ENCODE measurements at places on chromosomes 1 and 21. TPM values are rescaled to one million over a fixed set of nuclear protein-coding genes. Genes with fewer than 3 reads are reported as not detected.

Gene C1QB
- total RNA-seq: not detected

GRCh38 chr21:23541571-23541970 is 2065.7 kb downstream of the MRPL39 start:
- H3K4me1 ChIP-seq: no peaks in the 10 kb centered on the region
- no peaks in the 10 kb centered on the region for H3K36me3 ChIP-seq
- no peak overlapping the region for H3K27ac ChIP-seq
- no peak for DNase-seq

DNA sequence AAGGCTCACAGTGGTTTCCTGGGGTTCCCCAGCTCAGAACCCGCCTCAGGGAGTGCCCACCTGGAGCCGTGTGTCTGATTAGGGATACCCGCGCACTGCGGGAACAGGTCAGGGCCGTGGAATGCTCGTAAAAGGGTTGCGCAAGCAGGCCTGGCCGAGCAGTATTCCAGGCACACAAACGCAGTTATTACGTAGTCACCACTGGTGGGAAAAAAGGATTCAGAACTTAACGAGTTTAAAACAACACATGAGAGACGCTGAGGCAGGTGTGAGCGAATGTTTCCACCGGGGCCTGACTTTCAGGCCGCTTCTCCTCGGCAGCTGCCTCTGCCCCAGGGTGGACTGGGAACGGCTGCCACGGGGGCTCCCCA is 18.2 kb downstream of the PLCH2 start:
- H3K4me3 ChIP-seq: no peak overlapping the region
- H3K27me3 ChIP-seq: no peaks in the 10 kb centered on the region
- no peak for DNase-seq

GRCh38 chr1:47388030-47388890 is 27.8 kb upstream of the FOXE3 start:
- H3K27ac ChIP-seq: no peak overlapping the region
- no peak overlapping the region for H3K4me3 ChIP-seq
- peaks cover 3% of the 10 kb centered on the region for H3K36me3 ChIP-seq

- H3K4me1 ChIP-seq: peaks cover 20% of the 10 kb centered on the region
- DNase-seq: no peak
- peaks cover 3% of the 10 kb centered on the region for H3K36me3 ChIP-seq
- H3K27me3 ChIP-seq: no peaks in the 10 kb centered on the region
These were observed 3.7 kb downstream of the RNF19B start for GRCh38 chr1:32960819-32961355.

Gene FAM78B
- 0.11 TPM for total RNA-seq

Gene CD5L
- total RNA-seq: not detected

DNA sequence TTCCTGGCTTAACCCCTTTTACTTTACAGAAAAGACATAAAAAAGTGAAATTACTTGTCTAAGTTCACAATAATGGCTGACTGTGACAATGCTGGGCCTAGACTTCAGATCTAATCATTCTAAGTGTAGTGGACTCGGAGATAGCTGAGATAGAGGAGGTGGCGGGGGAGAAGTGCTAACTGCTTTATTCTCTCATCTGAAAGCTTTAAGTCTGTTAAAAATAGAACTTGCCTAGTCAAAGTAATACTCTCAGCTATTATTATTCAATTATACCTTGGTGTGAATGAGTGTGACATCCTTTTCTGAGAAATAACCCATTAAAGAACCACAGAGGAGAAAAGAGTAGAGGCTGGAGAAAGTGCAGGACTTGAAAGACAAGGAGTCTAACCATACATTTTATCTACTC is 96.1 kb upstream of the OLIG2 start:
- no peaks in the 10 kb centered on the region for H3K4me1 ChIP-seq
- H3K4me3 ChIP-seq: no peak overlapping the region
- H3K27me3 ChIP-seq: peaks cover 9% of the 10 kb centered on the region
- no peak for DNase-seq
- no peaks in the 10 kb centered on the region for H3K36me3 ChIP-seq
- no peak overlapping the region for H3K27ac ChIP-seq

DNA sequence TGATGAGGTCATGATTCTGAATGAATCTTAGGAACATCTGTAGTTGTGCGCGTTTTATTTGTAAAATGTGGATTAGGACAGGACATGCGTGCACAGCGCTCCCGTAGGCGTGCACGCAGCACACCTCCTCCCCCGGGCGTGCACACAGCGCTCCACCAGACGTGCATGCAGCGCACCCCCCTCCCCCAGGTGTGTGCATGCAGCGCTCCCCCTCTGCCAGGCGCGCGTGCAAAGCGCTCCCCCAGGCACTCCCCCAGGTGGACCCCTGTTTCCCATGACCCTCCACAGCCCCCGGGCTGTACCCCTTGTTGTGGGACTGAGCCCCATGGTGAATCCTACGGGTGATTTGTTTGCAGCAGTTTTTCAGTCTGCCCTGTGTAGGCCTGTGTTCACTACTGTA is 61.6 kb downstream of the S100B start:
- H3K36me3 ChIP-seq: peaks cover 80% of the 10 kb centered on the region
- H3K4me3 ChIP-seq: no peak overlapping the region
- H3K27me3 ChIP-seq: no peaks in the 10 kb centered on the region
- DNase-seq: no peak
- H3K4me1 ChIP-seq: no peaks in the 10 kb centered on the region

- peaks cover 11% of the 10 kb centered on the region for H3K4me1 ChIP-seq
- H3K36me3 ChIP-seq: peaks cover 19% of the 10 kb centered on the region
- H3K27me3 ChIP-seq: no peaks in the 10 kb centered on the region
- H3K4me3 ChIP-seq: no peak overlapping the region
These were observed 2.2 kb upstream of the ZBTB21 start for GRCh38 chr21:42012344-42012743.

DNA sequence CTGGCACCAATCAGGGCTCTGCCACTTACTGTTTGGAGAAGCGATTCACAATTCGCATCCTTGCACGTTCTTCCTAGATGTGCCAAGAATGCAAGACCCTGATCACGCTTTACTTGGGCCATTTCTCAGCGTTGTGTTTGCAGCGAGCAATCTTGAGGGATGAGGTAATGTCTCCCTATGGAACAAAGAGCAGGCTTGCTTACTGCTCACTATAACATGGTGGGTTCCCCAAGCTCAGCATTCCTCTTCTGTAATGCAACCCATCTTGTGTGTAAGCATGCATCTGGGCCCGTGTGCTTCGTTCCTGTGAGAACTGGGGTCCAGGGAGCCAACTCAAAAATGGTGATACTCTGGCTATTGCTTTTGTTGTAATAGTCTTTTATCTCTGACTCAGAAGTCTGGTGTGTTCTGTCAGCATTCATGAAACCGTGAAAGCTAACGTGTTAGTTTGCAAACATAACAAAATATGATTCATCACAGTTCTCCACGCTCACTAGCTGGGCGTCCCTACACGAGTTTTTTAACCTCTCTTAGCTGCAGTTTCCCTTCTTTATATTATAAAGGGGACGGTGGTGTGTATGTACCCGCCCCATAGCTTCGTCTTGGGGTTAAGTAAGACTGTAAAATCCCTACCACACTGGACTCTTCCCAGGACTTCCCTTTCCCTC is 33.3 kb downstream of the DNTTIP2 start:
- H3K4me1 ChIP-seq: peaks cover 31% of the 10 kb centered on the region
- H3K36me3 ChIP-seq: peaks cover 8% of the 10 kb centered on the region
- peak overlapping the region; percentile 81 for H3K4me3 ChIP-seq
- no peaks in the 10 kb centered on the region for H3K27me3 ChIP-seq
- peak overlapping the region; percentile 84 for H3K27ac ChIP-seq

GRCh38 chr21:42463861-42464515 is 32.0 kb downstream of the RSPH1 start:
- DNase-seq: no peak
- no peaks in the 10 kb centered on the region for H3K36me3 ChIP-seq
- H3K27me3 ChIP-seq: peaks cover 3% of the 10 kb centered on the region
- no peak overlapping the region for H3K4me3 ChIP-seq
- H3K4me1 ChIP-seq: peaks cover 4% of the 10 kb centered on the region

- H3K27ac ChIP-seq: no peak overlapping the region
- H3K36me3 ChIP-seq: no peaks in the 10 kb centered on the region
- no peak for DNase-seq
These were observed 84.6 kb downstream of the LRRN2 start for GRCh38 chr1:204600968-204601367.

GRCh38 chr21:30146558-30147282 is 19.9 kb downstream of the CLDN17 start:
- no peak overlapping the region for H3K4me3 ChIP-seq
- no peaks in the 10 kb centered on the region for H3K36me3 ChIP-seq
- no peaks in the 10 kb centered on the region for H3K27me3 ChIP-seq
- H3K4me1 ChIP-seq: no peaks in the 10 kb centered on the region

DNA sequence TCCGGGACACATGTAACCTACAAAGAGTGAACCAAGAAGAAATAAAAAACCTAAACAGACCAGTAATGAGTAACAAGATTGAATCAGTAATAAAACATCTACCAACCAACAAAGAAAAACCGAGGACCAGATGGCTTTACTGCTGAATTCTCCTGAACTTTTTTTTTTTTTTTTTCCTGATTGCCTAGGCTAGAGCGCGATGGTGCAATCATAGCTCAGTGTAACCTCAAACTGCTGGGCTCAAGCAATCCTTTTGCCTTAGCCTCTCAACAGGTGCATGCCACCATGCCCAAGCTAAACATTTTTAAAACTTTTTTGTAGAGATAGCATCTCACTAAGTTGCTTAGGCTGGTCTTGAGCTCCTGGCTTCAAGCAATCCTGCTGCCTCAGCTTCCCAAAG is 11.2 kb upstream of the FGGY start:
- H3K27me3 ChIP-seq: no peaks in the 10 kb centered on the region
- H3K36me3 ChIP-seq: no peaks in the 10 kb centered on the region
- no peaks in the 10 kb centered on the region for H3K4me1 ChIP-seq

Gene IGSF5
- not detected for total RNA-seq

Gene C8A
- total RNA-seq: not detected

- H3K4me1 ChIP-seq: no peaks in the 10 kb centered on the region
- H3K4me3 ChIP-seq: no peak overlapping the region
- H3K27ac ChIP-seq: no peak overlapping the region
- DNase-seq: no peak
These were observed 13.3 kb downstream of the GPR157 start for GRCh38 chr1:9115351-9116205.

Gene TMEM79
- total RNA-seq: 0.69 TPM

- H3K4me3 ChIP-seq: no peak overlapping the region
- H3K36me3 ChIP-seq: peaks cover 9% of the 10 kb centered on the region
- H3K27me3 ChIP-seq: no peaks in the 10 kb centered on the region
These were observed 118.5 kb downstream of the ITSN1 start for GRCh38 chr21:33760641-33761440.

DNA sequence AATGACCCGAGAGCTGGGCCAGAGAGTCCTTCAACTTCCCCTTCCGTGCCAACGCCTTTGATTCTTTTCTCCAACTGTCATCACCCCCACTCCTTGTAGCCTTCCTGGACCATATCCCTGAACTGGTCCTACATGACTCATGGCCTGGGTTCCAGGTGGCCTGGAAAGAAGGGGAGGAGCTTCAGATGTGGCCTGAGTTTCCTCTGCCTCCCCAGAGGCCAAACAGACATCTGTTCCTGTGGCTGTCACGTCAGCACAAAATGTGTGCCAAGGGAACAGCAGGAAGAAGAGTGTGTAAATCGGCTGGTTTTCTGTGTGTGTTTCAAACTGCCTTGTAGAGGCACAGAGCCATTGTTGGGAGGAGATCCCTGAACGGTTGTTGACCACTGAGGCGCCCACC is 24.9 kb upstream of the KIRREL1 start:
- no peak overlapping the region for H3K4me3 ChIP-seq
- DNase-seq: no peak
- H3K27me3 ChIP-seq: 0 out of 2 replicates have a peak, but pooled peaks cover 3% of the 10 kb centered on the region
- no peak overlapping the region for H3K27ac ChIP-seq
- no peaks in the 10 kb centered on the region for H3K36me3 ChIP-seq
